ENCODE measurements at places on chromosomes 12 and 14.

DNA sequence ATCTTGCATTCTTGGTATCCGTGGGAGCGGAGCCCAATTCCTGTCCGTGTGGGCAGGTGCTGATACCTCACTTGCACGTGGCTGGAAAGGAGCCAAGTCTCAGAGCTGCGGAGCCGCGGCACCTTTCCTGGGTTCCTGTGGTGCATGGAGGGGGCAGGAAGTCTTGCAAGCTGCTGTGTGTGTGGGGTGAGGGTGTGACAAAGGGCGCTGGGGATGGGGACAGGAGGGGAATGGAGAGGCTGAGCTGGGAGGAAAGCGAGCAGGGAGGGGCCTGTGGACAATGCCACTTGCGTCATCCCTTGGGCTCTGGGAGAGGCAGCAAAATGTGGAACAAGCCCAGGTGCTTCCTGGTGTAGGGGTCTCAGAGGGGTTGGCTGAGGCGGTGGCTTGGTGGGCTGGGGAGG is 86.7 kb downstream of the CALM1 start:
- DNase-seq, result no peak

- no peak for DNase-seq
Observed at GRCh38 chr12:89863968-89864367, 155.3 kb upstream of the ATP2B1 start.

DNA sequence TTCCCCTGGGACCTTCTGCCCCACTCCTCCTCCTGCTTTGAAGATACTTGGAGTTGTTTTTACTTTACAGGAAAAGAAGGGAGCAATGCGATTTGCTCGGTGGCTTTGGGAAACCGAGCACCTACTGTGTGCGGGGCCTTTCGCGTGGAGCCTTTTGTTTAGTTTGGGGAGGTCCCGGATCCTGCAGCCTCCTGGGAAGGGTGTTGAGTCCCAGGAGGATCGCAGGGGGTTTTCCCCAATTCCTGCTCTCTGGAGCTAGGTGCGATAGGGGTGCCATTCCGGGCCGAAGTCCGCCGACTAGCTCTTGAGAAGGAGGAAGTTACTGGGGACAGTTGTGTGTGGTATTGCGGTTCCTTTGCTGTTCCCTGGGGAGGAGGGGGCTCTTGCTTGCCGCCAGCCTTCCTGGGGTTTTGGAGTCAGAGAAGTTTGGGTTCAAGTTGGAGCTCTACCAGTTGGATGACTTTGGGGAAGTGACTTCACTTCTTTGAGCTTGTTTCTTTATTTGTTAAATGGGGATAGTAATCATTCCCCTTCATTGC is 1.1 kb downstream of the BRI3BP start:
- no peak for DNase-seq

GRCh38 chr12:45685680-45686079 is 43.8 kb upstream of the ARID2 start:
- no peak for DNase-seq

DNA sequence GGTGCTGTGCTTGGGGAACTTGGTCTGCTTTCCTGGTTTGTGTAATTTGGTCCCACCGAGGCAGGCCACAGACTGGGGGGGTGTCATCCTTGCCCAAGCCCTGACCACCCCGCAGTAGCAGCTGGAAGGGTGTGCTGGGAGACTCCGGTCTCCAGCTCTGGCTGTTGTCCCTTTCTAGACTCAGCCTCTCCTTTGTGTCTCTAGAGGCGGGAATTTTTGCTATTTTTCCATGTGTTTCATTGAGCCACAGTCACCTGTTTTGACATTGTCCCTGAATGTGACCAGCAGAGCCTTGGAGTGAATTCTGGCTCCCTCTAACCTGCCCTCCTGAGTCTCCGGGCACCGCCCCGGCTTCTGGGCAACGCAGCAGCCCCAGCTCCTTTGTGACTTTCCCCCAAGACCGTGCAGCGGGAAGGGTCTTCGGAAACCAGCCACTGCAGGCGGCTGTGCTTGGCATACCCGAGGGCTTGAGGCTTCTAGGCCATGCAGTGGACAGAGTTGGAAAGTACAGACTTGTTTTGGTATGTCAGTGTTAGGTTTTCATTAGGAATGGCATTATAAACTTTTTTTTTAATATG is 98.6 kb downstream of the TNFAIP2 start:
- no peak for DNase-seq

- no peak for DNase-seq
Observed at GRCh38 chr12:91177381-91177780, 5.2 kb downstream of the DCN start.

GRCh38 chr12:64760808-64761573 is 1.8 kb upstream of the GNS start:
- DNase-seq, result no peak

DNA sequence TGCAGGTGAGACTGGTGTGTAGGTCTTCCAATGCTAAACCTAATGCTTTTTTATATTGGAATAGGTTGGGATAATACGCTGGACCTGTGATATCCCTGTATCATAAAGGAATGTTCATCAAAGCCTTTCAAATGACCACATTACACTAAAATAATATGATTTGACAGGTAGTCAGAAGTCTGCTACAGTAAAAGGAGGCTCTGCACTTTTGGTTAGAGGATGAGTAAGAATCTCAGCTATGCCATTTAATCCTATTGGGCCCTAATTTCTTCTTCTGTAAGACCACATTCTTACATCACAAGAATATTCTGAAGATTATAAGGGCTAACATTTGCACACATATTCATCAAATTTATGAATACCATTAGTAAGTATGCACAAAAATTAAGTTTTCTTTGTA is 250.5 kb upstream of the FLRT2 start:
- DNase-seq, result no peak

DNA sequence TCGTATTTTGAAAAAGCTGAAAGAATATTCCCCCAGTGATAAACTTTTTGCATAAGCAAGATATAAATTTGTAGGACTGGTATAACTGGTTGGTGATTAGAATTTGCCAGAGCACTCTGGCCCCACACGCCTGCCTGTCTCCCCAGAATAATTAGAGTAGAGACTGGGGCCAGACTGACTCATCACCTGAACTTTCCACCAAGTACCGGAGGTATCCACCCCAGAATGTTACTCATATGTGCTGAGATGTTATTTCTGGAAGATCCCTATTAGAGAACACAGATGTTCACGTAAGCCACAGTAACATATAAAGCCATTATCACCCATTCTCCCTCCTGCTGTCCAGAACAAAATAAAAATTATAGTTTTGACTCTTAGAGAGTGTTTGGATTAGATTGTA is 49.5 kb upstream of the PIWIL1 start:
- DNase-seq, result no peak
